ENCODE measurements at places on chromosomes 3 and 15. TPM values are rescaled to one million over a fixed set of nuclear protein-coding genes. Genes with fewer than 3 reads are reported as not detected.

- DNase-seq: no peak
Observed at GRCh38 chr3:9183811-9184460, 65.5 kb downstream of the SRGAP3 start.

SGO1 gene
- 1.3 TPM for polyA plus RNA-seq

- DNase-seq: no peak
Observed at GRCh38 chr3:14806641-14807263, 12.0 kb upstream of the FGD5 start.

- no peak for DNase-seq
Observed at GRCh38 chr3:23051240-23052140, 151.6 kb upstream of the UBE2E2 start.

RSRC1 gene
- polyA plus RNA-seq: 6.7 TPM

PPP4R2 gene
- polyA plus RNA-seq: 35.1 TPM

GRCh38 chr15:74782259-74783071 is 585 bp downstream of the CSK start:
- no peak for DNase-seq

DNA sequence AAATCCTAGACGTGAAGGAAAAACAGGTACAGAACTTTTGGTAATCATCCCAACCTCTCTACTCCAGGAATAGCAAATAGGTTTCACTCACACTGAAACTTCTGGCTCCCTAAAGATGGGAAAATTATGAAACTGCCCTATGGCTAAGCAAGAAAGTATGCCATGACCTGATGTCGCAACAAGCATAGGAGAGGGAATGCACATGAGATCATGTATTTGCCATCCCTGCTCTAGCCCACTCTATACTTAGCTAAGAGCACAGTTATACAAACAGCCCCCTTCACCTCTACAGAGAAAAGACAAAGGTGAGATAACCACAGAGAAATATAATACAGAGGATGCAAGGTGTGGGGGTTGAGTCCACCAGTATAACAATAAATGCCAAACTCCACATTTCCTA is 102.7 kb downstream of the TBC1D5 start:
- peak; percentile 80 for DNase-seq

Data from AG04450 (cell line).